ENCODE measurements at places on chromosomes 12 and 14.
A peak's percentile ranks its signal among the peaks of the same experiment; 100 is the strongest.

DNA sequence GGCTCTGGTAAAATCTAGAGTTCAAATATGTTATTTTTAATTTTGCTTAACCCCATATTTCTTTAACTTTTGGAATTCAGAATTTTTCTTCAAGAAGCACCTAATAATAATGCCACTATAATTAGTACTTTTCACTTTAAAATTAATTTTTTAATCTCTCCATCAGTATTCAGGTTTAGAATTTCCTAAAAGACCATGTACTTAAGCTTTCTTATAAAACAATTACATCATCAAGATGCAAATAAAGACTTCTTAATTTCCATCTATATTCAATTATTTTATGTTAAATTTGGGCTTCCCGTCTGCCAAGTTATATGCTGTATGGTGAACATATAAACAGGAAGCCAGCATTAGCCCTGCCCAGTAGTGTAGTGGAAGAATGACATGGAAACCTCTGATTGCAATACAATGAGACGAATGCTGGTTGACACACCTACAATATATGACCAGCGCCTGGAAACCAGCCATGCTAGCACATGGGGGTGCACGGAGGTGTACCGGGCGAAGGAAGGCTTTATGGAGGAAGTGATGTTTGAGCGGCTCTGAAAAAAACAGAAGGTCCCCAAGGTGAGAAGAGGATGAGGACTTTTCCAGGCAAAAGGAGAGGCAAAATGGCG lies 82.2 kb downstream of the LLPH start:
- no peak for DNase-seq

- no peak for DNase-seq
These were observed 17.4 kb upstream of the GALNT16 start for GRCh38 chr14:69242311-69243224.

- no peak for DNase-seq
These were observed 264.2 kb upstream of the AMIGO2 start for GRCh38 chr12:47343684-47344567.

GRCh38 chr12:4562034-4562657 lies at the start of gene DYRK4:
TSS of gene DYRK4 (plus strand) at chr12:4562208. CDS start at chr12:4562246, 38 bp downstream.
- DNase-seq = peak; percentile 79

- DNase-seq = no peak
These were observed at the start of gene SLC24A4 for GRCh38 chr14:92323011-92323915. TSS of gene SLC24A4 (plus strand) at chr14:92323165. CDS start at chr14:92323831, 666 bp downstream.

GRCh38 chr14:32329146-32329545 lies at the start of gene AKAP6:
TSS of gene AKAP6 (plus strand) at chr14:32329298. CDS start at chr14:32433494, 104,196 bp downstream.
- DNase-seq = peak; percentile 56

DNA sequence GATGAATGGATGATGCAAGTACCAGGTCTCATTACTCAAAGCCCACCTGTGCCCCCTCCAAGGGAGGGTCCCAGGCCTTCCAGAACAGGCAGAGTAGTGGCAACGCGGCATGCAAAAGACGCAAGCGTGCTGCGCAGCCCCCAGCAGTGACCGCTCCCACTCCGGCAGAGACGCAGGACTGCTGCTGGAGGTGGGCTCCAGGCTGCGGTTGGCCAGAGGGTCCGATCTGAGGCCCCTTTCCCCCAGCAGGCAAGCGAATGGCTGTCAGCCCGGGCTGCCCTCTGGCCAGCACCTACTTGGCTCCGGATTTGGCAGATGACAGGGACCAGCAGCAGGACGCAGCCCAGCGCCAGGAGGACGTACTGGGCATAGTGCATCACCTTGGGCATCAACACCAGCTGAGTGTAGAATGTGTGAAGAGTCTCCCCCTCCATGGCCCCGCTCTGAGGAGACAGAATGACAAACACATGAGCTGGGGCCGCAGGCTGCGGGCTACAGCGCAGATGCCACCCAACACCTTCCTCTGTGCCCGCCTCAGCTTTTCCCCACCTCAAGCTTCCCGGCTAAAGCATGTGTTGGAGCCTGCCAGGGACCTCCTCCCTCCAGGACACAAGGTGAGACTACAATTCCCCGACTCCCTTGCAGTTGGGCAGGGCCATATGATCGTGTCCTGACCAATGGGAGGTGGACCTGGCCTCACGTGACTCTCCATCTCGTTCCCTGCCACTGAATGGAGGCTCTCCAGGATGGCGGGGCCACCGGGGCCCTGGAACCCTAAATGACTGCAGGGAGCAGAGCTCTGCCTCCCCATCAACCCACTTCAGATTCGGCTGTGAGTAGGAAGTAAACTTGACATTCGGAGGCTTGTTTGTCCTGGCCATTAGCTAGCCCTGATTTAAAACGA lies 77.4 kb downstream of the SCARB1 start:
- peak; percentile 91 for DNase-seq

DNA sequence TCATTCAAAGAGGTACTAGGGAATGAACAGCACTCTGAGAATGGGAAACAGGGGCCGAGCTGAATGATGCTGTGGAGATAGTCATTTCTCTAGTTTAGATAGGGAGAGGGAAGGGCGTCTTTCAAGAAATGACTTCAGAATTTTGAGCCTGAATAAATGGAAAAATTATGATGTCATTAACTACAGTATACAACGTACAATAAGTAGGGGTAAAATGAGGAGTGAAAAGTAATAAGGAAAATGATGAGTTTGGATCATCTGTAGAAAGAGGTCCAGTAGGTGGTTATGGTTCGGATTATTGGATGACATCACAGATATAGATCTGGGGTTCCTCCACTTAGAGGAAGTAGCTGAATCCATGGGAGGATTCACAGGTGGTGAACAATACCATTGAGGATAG lies 960.0 kb downstream of the DIO2 start:
- DNase-seq = no peak

GRCh38 chr14:32013083-32013482 lies 64.0 kb upstream of the ARHGAP5 start:
- no peak for DNase-seq

DNA sequence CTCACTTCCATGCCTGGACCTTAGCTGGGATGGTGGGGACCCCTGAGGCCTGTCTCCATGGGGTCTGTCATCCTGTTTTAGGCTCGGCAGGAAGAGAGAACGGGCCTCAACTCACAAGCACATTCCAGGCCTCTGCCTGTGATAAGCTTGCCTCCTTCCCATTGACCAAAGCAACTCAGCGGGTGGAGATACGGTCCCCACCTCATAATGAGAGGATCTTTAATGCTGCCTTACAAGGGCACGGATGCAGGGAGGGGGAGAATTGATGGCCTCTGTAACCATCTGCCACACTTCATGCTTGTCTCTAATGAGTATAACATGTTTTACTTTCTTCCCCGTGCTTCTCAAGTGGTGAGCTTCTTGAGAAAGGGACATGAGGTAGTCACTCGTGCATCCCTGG lies 50.0 kb downstream of the GLT1D1 start:
- DNase-seq = no peak

- no peak for DNase-seq
These were observed 31.0 kb upstream of the TC2N start for GRCh38 chr14:91898372-91898771.

- DNase-seq = no peak
These were observed 7.0 kb downstream of the SLIRP start for GRCh38 chr14:77714926-77715325.

- no peak for DNase-seq
These were observed 42.0 kb upstream of the BMAL2 start for GRCh38 chr12:27290501-27291168.

- no peak for DNase-seq
These were observed 37.8 kb upstream of the NFYB start for GRCh38 chr12:104175726-104176247.

GRCh38 chr12:52606581-52607218 lies 5.4 kb upstream of the KRT72 start:
- DNase-seq = no peak

DNA sequence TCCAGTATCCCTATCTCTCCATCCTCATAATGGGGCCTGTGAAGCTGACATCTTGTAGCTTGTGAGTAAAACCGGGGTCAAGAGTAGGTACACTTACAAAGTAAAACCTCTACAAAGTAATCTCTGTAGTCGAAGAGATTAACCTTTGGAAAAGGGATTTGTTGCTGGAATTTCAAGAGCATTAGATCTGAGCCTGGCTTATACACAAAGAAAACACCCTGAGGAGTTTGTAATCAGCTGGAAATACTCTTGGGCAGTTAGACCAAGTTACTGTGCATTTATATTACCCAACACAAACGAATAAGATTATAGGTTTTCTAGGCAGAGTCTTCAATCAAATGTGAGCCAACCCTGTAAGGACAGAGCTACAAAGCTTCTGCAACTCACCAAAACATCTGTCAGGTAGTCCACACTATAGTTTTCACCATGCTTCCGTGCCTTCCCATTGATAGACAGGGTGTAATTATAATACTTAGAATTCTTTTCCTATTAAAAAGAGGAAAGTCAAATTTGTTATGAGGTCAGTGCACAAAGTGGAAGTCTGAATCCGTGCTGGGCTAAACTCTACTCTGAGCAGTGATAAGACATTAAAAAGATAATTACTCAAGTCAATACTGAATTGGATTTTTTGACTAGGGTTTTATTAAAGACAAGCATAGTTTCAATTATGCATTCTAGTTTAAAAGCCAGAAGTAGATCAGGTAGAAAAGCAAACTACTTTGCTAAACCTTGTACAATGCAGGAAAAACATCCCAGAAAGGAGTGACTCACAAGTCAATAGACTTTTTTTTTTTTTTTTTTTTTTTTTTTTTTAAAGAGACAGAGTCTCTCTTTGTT lies 14.6 kb downstream of the GNS start:
- DNase-seq = peak; percentile 25

- DNase-seq = no peak
These were observed 1.1 kb downstream of the ANKRD52 start for GRCh38 chr12:56257071-56257470.

- DNase-seq = no peak
These were observed 243.1 kb downstream of the AKAP6 start for GRCh38 chr14:32571995-32572866.

- no peak for DNase-seq
These were observed 142.1 kb downstream of the GXYLT1 start for GRCh38 chr12:42002563-42002962.

GRCh38 chr12:84757978-84758377 lies 154.6 kb downstream of the SLC6A15 start:
- no peak for DNase-seq

DNA sequence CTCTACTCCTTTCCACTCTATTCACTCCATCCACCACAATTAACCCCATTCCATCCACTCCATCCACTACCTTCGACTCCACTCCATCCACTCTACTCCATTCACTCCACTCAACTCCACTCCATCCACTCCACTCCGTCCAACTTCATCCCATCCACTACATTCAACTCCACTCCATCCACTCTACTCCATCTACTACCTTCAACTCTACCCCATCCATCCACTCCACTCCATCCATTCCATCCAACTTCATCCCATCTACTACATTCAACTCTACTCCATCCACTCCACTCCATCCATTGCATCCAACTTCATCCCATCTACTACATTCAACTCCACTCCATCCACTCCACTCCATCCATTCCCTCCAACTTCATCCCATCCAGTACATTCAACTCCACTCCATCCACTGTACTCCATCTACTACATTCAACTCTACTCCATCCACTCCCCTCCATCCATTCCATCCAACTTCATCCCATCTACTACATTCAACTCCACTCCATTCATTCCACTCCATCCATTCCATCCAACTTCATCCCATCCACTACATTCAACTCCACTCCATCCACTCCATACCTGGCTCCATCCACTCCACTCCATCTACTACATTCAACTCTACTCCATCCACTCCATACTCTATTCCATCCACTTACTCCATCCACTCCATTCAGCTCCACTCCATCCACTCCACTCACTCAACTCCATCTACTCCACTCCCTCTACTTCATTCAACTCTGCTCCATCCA lies 16.4 kb downstream of the HNF1A start:
- DNase-seq = no peak

GRCh38 chr14:103084021-103084919 lies at the start of gene LBHD2:
TSS of gene LBHD2 (plus strand) at chr14:103084210. CDS start at chr14:103086013, 1,803 bp downstream.
- no peak for DNase-seq
